HCT116 (cell line): ENCODE measurements at places on chromosomes 6 and 20.
A peak's percentile ranks its signal among the peaks of the same experiment; 100 is the strongest.

- DNase-seq: no peak
These were observed 2.4 kb upstream of the SYCP2L start for GRCh38 chr6:10884245-10884972.

DNA sequence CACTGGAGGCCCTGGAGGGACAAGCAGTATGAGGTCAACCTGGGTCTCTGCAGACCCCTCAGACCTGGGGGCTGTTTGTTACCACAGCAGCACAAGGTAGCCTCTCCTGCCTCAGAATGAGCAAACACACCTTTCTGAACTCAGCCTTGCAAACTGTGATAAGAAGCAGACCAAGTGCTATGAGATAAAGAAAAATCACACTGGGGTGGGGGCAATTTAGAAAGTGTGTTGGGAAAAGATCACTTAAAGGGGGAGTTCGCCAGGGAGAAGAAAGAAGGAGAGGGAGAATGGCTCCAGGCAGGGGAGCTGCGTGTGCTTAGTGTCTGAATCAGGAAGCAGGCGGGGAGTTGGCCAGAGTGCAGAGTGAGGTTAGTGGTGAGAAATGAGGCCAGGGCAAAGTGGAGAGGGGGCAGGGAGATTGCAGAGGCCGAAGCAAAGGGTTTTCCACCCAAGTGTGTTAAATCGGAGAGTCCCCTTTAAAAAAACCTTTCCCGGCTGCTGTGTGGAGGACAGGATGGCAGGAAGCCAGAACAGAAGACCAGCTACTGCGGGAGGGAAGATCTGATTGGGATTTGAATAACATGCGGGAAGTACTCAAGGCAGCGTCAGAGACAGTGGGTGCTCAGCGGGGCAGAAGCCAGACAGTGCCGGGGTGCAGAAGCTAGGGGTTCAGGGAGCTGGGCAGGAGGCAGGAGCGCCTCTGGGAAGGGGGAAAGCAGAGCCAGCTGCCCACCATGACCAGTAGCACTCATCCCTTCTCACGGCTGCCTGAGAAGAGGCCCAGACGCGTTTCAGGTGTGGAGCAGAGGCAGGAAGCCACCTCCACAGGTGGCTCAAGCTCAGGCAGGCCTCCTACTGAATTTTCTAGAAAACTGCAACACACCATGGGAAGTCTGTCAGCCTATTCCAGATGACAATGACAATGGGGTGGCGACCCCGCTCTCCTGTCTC lies 9.0 kb downstream of the ADA start:
- DNase-seq: no peak

GRCh38 chr20:10590950-10591671 lies 82.7 kb downstream of the JAG1 start:
- no peak for DNase-seq

- DNase-seq: no peak
These were observed 249.2 kb upstream of the PRDM1 start for GRCh38 chr6:105836889-105837288.

DNA sequence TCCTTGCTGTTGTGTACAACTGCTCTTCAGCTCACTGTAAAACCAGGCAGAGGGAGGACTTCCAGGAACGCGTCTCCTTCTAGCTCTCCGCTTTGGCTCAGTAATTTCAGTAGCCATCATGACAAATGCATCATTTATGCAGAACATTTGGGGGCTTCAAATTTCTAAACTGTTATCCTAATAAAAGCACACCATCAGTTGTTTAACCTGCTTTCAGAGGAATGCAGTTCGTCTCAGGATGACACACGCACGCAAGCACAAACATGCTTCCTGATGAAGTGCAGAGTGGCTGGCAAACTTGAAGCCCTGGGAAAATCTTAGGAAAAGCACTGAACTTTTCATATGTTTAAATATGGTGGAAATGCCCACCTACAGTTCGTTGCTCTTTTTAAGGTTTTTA lies 24.4 kb downstream of the SLC22A23 start:
- DNase-seq: no peak

GRCh38 chr6:37202788-37203491 lies 33.0 kb downstream of the PIM1 start:
- DNase-seq: no peak

DNA sequence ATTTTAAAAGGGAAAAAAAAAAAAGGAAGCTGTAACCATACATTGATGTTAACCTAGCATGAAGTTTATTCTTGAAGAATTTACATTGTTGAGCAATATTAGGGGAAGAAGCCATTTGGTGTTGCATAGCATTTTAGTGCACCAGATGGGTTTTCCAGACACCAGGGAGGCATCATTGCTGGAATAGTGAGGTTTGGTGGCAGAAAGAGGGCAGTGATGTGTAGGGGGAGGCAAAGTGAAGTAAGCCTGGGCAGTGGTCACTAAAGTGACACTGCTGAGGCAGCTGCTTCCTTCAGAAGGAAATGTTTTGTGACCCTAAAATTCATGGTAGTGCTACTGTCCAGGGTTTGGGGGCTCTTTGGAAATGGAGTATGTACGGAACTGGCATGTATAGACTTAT lies 2.6 kb downstream of the TOMM6 start:
- DNase-seq: no peak

- no peak for DNase-seq
These were observed 272.5 kb upstream of the CDYL start for GRCh38 chr6:4503700-4504099.

- no peak for DNase-seq
These were observed 194.0 kb downstream of the GMPR start for GRCh38 chr6:16432075-16433032.

- DNase-seq: no peak
These were observed 370.9 kb upstream of the MARCKS start for GRCh38 chr6:113486199-113486598.

DNA sequence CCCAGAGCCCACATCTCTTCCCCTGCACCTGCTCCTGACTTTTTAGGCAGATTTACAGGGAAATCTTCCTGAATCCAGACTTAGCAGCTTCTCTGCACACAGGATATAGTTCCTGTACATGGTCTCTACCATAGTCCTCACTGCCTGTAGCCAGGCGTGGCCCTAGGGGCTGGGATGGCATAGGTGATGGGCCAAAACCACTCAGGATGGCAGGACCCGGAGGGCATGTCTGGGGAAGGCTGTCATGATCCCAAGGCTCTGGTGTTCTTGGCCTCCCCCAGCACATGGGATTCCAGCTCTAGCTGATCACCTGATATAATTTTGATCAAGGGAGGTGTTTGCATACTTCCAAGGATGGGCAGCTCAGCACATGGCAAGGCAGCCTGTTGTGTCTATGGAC lies 58.0 kb downstream of the TOX2 start:
- DNase-seq: no peak

DNA sequence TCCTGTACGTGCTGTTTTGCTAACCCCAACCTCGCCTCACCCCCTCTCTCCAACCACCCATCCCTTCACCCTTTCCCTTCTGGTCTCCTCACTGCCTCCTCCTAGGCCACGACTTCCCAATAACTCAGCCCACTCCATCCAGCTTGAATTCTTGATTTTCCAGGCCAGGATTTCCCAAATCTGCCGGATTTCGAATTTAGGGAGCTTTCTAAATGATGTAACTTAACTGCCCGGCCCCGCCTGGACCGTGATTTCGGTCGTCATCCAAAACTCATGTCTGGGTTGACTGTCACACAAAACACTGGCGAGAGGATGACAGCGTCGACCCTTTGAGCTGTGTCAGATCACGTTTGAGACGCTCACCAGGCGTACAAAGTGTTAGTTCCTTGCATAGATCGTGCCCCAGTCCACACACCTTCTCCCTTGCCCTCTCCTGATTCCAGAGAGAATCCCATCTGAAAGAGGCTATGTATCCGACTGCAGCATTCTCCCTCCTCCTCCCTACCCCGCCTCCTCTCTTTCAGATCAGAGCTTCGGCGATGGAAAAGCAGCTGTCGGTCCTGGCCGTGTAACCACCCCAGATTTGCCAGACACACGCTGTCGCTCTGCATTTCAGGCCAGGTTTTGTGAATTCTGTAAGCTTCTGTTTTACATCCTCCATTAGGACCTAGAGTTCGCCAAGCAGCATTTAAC lies 168.2 kb downstream of the GPX5 start:
- DNase-seq: no peak

GRCh38 chr20:59144831-59145196 lies 18.8 kb upstream of the ZNF831 start:
- no peak for DNase-seq

- DNase-seq: no peak
These were observed 31.3 kb upstream of the CHD6 start for GRCh38 chr20:41649489-41649888.

- no peak for DNase-seq
These were observed 89.8 kb upstream of the ADTRP start for GRCh38 chr6:11868392-11868791.

DNA sequence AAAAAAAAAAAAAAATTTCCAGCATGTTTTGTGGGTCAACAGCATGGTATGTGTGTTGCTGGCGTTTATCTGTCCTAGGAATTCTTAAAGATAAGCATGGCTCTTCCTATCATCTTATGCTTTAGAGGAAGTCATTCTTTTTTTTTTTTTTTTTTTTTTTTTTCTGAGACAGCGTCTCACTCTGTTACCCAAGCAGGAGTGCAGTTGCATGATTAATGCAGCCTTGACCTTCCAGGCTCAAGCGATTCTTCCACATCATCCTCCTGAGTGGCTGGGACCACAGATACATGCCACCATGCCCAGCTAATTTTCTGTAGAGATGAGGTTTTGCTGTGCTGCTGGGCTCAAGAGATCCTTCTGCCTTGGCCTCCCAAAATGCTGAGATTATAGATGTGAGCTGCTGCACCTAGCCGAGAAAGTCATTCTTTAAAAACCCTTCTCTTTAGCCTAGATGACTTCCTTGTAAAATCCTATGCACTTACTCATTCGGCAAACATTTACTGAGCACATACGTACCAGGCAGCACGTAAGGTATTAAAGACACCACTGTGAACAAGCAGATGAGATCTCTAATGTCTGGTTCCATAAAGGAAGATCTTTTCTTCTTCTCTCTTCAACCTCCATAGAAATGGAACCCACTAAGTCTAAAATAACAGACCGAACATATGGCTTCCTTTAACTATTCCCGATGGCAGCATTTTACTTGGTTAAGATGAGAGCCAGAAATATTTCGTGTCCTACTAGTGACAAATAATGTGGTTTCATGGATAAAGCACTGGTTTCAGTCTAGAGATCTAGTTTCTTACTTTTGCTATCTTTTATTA lies 122.4 kb downstream of the RIN2 start:
- peak; percentile 36 for DNase-seq

DNA sequence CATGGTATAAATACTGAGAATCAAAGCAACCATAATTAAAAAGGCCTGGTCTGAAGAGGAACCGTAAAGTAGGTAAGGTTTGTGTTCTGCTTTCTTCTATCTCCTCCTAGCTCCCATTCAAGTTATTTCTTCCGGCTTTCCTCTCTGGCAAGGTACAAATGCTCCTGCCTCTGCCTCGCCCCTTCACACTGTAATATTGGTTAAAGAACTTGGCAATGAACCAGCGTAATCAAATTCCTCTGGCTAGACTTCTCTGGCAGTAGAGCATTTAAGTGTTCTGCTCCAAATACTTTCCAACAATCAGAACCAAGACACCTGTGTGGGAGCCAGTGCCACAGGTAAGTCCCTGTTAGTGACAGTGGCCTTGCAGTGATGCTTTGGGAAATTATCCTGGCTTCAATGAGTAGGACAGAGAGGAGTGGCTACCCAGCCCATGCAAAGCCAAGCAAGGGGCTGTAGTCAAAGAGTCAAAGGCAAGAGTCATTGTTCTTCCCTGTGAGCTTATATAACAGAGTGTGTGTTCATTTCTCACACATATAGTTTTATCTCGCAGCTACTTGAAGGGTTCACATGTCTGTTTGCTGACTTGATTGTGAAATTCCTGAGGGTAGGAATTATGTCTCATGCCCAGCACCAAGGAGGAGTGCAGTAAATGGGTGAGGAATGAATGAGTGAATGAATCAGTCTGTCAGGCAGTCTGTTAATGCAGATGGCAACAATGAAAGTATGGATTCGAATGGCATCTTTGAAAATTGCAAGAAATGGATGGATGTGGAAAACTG lies 329.3 kb downstream of the NRN1 start:
- no peak for DNase-seq

GRCh38 chr6:166106076-166106686 lies 61.5 kb downstream of the TBXT start:
- peak; percentile 49 for DNase-seq

- no peak for DNase-seq
These were observed 97.0 kb downstream of the RREB1 start for GRCh38 chr6:7204726-7205125.

DNA sequence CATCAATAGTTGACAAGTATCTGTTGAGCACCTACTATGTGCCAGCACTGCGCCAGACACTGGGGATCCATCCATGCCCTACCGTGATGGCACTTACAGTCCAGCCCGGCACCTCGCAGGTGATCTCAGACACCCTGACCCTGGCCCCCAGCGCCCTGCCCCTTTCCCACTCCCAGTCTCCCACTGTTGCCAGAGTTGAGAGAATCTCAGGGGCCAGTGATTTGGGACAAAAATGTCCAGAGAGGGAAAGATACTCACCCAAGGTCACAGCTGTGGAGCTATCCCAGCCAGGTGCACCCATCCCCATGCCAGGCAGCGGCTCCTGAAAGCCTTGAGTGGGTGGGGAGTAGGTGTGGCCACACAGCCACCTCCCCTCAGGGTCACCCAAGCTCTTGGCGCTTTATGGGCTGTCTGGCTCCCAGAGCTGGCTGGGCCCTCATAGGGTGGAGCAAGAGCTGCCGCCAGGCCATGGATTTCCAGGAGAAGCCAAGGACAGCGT lies 3.3 kb downstream of the PI16 start:
- DNase-seq: no peak

DNA sequence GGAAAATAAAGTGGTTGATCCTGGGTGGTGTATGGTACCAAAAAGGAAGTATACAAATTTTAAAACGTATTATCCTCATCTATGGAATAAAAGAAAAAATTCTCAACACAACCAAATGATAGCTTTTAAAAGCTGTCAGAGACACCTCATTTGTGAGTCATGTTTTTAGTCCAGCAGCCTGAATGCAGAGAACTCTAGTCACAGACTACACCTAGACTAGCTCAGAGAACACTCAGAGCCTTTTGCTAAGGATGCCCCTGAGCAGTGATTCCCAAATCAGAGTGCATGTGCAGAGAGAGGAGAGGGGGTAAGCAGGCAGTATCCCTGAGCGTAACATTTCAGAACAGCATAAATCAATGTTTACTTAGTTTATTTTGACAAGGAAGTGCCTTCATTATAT lies 809.3 kb downstream of the HACE1 start:
- no peak for DNase-seq

DNA sequence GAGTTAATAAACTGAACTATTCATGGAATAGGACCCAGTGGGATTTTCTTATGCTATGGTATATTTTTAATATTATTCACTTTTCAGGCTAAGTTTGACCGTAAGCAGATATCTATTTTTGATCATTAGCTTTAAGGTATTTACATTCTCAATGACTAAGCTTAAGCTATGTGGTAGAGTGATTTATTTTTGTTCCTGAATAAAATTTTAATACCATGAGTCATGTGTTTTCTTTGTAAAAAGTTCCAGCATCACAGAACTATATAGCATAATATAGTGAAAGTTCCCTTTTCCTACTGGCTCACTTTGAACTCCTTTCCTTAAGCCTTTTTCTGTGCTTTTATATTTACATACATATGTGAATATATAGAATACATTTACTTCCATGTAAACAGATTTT lies 75.8 kb downstream of the BCKDHB start:
- DNase-seq: no peak

- no peak for DNase-seq
These were observed 54.4 kb downstream of the BMP7 start for GRCh38 chr20:57211908-57212533.
